ENCODE measurements at places on chromosomes 12 and 14. TPM values are rescaled to one million over a fixed set of nuclear protein-coding genes. Genes with fewer than 3 reads are reported as not detected.

Gene RD3L
- not detected for total RNA-seq

GRCh38 chr12:110657747-110658146 is 31.2 kb downstream of the HVCN1 start:
- H3K4me1 ChIP-seq: no peaks in the 10 kb centered on the region
- no peaks in the 10 kb centered on the region for H3K36me3 ChIP-seq
- H3K27me3 ChIP-seq: no peaks in the 10 kb centered on the region
- no peak overlapping the region for H3K4me3 ChIP-seq
- no peak overlapping the region for H3K27ac ChIP-seq
- DNase-seq: no peak

- DNase-seq: peak; percentile 78
- H3K27me3 ChIP-seq: no peaks in the 10 kb centered on the region
- peak overlapping the region; percentile 44 for H3K27ac ChIP-seq
- peaks cover 10% of the 10 kb centered on the region for H3K4me1 ChIP-seq
- peaks cover 3% of the 10 kb centered on the region for H3K36me3 ChIP-seq
These were observed 57.2 kb upstream of the ATP2A2 start for GRCh38 chr12:110223777-110224378.

Gene GALNT6
- 13.8 TPM for total RNA-seq

Gene PLA2G1B
- not detected for total RNA-seq

Gene PPP1R36
- total RNA-seq: 0.94 TPM

Gene POLE2
- 2.0 TPM for total RNA-seq

Gene CATSPERB
- not detected for total RNA-seq

DNA sequence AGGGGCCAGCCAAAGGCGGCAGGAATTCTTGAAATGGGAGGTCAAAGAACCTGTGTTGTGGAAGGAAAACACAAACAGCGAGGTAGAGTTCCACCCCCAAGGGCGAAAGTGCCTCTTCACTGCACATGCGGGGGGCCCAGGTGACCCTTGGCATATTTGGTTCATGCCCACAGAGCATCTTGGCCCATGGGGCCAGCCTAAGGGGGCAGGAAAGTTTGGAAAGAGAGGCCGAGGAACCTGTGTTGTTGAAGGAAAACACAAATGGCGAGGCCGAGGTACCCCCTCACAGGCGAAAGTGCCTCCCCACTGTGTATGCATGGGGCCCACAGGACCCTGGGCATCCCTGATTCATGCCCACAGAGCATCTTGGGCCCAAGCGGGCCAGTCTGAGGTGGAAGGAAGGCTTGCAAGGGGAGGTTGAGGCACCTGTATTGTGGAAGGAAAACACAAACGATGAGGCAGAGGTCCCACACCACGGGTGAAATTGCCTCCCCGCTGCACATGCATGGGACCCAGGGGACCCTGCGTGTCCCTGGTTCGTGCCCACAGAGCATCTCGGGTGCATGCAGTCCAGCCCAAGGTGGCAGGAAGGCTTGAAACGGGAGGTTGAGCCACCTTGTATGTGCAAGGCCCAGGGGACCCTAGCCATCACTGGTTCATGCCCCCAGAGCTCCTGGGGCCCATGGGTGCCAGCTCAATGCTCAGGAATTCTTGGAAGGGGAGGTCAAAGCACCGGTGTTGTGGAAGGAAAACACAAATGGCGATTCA is 384.1 kb downstream of the ALG10 start:
- H3K36me3 ChIP-seq: no peaks in the 10 kb centered on the region
- DNase-seq: no peak
- H3K27me3 ChIP-seq: no peaks in the 10 kb centered on the region
- H3K4me3 ChIP-seq: no peak overlapping the region

Data from astrocyte (in vitro differentiated cells and primary cell).